ENCODE measurements at places on chromosomes 5 and 9.
A peak's percentile ranks its signal among the peaks of the same experiment; 100 is the strongest.

GRCh38 chr5:127072861-127073846, at the start of gene C5orf63:
C5orf63 (minus strand) TSS chr5:127073502; CDS start chr5:127058995, 14,507 bp downstream.
- DNase-seq, result peak; percentile 46

DNA sequence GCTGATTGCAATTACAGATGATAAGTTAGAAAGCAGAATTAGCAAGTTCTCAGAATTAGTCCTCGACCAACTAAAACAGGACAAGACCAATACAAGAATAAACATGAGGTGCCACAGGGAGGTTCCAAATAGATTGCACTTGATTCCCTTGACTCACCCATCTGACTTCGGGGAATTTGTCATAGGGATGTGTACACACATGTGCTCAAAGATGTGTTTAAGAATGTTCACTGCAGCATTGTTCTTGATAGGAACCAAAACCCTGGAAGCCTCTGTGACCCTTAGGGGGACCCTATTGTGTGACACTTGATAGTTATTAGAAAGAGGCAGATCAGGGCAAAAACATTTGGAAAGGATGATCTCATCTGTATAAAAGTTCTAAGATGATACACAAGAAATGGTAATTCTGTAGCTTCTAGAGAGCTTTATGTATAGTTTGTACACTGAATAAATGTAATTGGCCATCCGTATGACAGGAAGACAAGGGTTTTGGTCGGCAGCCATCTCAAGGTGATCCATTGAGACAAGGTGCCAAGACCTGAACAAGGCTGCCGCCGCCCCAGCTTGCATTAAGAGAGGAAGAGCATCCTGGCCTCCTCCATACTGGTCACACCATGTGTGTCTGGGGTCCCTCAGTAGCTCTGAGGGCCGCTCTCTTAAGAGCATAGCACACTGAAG, 48.2 kb upstream of the GARNL3 start:
- DNase-seq, result no peak

GRCh38 chr5:177595026-177595585, 3.1 kb downstream of the TMED9 start:
- DNase-seq, result no peak

GRCh38 chr5:66551338-66551737, 44.9 kb upstream of the MAST4 start:
- no peak for DNase-seq

GRCh38 chr5:10300246-10300645, 7.5 kb downstream of the CMBL start:
- DNase-seq, result no peak

DNA sequence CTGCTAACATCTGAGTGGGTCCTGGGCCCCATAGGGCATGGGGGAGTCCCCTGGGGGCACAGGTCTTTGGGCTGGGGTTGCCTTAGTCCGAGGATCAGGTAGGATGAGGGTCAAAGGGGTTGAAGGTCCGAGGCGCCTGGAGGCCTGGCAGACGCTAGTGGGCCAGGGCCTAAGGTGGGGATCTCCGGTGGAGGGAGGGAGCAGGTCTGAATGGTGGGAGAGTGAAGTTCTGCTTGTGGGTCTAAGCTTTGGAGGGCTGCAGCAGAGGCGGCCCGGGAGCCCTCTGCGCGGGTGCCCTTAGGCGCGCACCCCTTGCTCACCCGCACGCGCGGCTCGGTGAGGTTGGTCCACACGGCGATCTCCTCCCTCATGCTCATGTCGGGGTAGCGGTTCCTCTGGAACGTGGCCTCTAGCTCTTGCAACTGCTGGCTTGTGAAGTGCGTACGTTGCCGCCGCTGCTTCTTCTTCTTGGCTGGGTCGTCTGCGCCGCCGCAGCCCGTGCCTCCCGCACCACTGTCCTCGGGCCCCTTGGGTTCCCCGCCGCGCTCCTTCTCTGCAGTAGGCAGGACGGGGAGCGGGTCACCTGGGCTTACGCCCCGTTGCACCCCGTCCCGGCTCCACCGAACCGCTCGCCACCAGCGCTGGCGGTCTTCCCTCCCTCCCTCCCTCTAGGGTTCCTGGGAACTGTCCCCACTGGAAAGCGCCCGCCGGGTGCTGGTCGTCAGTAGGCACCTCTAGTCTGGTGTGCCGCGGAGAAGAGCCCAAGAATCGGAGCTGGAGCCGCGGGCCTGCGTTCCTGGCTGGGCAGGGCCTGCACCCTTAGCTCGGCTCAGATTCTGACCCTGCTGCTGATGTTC, 2.8 kb downstream of the PITX1 start:
- no peak for DNase-seq

DNA sequence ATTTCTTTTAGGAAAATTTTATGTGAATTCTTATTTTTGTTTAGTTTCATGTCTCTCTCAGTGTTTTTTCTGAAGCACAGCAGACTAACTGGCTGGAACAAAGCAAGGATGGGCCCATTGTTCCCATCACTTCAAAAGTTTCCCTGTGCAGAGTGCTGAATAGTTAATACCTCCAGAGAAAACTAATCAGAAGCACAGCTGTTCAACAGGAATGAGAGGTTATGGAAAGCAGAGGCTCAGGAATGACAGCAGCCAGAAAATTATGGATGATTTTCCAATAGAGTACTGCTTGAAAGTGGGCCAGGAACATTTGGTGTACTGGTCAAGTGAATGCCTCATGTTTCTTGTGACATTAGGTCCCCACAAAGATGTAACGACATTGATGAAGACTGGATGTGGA, 173.0 kb upstream of the TARS1 start:
- DNase-seq, result no peak

GRCh38 chr5:58670582-58670981, 87.7 kb downstream of the RAB3C start:
- DNase-seq, result no peak

- DNase-seq, result no peak
These were observed 34.2 kb upstream of the MSH3 start for GRCh38 chr5:80620211-80620610.

DNA sequence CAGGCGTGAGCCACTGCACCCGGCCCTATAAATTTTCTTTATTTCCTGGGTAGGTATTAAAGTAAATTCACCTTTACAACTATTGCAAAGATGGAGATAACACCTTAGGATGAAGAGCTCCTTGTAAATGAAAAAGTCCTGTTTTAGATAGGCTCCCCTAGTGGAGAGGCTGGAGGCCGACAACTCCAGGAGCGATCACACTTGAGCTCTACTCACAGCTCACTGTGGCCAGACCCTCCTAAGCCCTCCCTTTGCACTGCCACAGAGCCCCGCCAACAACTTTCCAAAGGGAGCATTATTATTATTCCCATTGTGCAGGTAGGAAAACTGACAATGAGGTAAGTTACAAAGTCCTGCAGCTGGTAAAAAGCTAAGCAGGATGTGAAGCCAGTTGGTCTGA, 139.1 kb upstream of the ERCC6L2 start:
- no peak for DNase-seq

GRCh38 chr9:32177396-32177795, 207.0 kb upstream of the ACO1 start:
- no peak for DNase-seq

GRCh38 chr5:50415912-50416311, 25.2 kb downstream of the EMB start:
- no peak for DNase-seq

- no peak for DNase-seq
These were observed 59.5 kb downstream of the FAM78A start for GRCh38 chr9:131216806-131217205.

DNA sequence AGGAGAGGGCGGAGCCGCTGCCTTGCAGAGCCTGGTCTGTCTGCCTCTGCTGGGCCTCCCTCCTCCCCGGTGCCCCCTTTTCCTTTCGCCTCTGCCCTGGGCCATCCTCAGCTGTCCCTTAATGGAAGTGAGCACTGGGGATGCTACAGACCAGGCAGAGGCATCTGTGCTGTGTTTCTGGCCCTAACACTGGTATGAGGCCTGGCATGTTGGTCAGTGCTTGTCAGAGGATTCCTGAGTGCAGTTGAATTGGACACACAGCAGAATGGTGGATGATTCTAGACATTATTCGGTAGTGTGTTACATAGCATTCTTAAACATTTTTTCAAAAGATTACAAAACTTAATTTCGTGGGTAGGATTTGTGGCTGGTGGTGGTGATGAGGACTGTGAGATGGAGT, 88.6 kb downstream of the EHMT1 start:
- no peak for DNase-seq

DNA sequence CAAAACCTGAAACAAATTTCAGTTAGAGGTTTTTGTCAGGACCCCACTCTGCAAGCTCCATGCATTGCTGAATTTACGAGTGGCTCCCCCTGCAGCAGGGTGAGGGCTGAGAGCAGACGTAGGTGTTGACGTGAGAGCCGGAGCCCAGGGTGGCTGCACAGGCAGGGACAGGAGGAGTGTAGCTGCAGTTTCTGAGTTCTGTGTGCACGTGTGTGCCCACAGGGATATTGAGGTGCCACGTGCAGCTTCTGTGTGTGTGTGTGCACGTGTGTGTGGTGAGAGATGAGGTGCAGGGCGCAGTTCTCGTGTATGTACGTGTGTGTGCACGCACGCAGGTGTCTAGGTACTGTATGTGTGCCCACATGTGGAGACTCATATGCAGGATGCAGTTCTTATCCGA, 14.6 kb downstream of the PLEKHG4B start:
- DNase-seq, result no peak

GRCh38 chr5:15791859-15792258, 291.9 kb downstream of the FBXL7 start:
- no peak for DNase-seq

- no peak for DNase-seq
These were observed 18.9 kb upstream of the NTNG2 start for GRCh38 chr9:132142924-132143323.

- peak; percentile 7 for DNase-seq
These were observed 6.6 kb upstream of the FAM151B start for GRCh38 chr5:80481019-80481893.

DNA sequence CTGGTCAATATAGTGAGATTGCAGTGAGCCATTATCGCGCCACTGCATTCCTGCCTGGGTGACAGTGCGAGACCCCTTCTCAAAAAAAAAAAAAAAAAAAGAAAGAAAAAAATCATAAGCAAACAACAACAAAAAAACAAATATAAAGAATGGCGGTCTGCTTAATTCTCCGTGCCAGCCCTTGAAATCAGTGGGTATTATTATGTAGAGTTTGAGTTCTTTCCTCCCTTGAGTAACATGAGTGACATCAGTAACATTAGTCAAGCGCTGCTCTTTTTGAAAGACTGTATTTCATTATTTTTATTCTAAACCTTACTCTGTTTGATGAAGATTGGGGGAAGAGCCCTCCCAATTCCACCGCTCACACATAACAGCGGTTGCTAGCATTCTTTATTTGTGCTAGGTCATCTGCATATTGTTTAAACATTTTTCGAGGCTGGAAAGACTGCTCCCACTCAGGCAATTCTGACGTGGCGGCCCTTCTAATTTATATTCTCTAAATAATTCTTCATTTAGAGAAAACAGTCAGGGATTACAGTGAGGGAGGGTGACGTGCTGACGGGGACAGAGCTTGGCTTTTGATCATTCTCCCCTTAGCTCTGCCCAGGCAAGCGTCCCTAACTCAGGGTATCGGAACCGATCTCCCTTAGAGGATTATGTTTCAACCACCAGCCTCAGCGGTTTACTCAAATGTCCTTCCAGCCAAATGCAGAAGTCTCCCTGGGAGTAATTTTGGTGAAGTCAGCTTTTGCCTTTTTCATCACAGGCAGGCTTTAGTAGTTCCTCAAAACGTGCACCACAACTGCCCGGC, 860 bp upstream of the MARCHF6 start:
- DNase-seq, result no peak

- no peak for DNase-seq
These were observed 29.1 kb downstream of the ARSK start for GRCh38 chr5:95583992-95584391.

DNA sequence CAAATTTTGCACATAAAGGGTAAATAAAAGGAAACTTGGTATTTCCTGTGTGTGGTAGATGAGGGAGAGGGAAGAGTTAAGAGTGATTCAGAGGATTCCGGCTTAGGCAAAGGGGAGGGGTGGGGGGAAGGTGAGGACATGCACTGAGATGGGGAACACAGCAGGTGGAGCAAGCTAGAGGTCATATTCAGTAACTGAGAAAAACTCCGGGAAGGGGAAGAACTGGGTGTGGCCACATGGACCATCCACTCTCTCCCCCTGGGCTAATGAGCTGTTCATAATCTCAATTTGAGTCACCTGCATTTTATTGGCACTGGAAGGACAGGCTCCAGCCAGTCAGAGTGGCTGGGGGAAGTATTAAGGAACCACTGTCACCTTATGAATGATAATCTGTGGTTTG, 45.1 kb upstream of the UGCG start:
- DNase-seq, result no peak

DNA sequence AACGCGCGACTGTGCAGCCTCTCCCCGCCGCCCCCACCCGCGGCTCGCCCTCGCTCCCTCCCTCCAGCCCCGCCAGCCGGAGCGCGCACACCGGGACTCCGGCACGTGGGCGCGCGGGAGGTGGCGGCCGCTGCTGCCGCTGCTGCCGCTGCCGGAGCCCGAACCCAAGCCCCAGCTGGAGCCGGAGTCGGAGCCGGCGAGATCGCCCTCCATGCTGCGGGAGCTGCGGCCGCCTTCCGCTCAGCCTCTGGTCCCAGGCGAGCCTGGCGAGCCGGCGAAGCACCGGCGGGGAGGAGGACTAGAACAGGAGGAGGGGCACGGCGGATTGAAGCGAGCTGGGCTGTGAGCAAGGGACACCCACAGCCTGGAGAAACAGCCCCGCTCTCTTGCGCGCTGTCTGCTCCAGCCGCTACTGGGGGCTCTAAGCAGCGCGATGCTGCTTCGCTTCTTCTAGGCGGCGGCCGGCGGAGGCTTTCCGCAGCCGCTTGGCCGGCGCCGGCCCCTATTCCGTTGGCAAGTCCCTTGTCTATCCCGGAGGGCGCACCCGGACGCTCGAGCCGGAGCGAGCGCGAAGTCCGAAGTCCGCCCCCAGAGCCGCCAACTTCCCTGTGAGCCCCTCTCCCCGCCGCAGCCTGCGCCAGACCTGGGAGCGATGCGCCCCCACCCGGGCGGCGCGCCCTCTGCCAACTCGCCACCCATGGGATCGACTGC, 598.7 kb upstream of the SGCD start:
- DNase-seq, result no peak

DNA sequence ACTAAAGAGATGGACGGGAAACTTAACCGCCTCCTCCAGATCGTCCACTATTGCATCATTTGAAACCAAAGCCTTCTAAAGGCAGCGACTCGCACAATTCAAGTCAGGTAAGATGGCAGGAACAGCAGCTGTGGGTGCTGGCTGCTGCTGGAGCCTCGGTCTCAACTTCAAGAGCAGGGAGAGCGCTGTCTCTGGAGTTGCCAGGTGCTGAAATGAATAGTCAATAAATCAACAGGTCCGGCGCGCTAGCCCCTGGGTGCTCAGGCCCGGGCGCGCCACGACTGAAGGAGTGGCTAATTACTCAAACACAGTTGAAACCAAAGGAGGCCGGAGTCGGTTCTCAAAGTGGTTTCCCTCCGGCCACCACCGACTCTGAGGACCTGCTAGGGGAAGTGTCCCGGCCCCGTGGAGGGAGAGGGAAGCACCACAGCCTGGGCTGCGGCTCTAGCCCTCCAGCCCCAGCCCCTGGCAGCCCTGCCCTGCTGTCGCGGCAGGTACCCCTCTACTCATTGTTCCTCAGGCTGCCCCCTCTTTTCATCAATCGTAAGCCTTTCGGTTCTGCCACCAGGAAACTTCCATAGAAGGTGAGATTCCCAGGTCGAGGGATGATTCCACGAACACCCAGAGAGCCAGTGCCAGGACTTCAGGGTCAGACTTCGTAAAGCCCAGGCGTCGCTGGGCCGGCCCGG, 804 bp downstream of the TTC39B start:
- peak; percentile 19 for DNase-seq

Measured in stimulated activated CD8-positive, alpha-beta memory T cell treated with anti-CD3 and anti-CD28 coated beads, Interleukin-12 subunit alpha, Interleukin-12 subunit beta, amount 100 ng/mL, for 1 hour (primary cell).